ENCODE measurements at places on chromosomes 12 and 14. TPM values are rescaled to one million over a fixed set of nuclear protein-coding genes. Genes with fewer than 3 reads are reported as not detected.

GOLGA5 gene
- total RNA-seq: 63.0 TPM

FRMD6 gene
- total RNA-seq: 97.4 TPM

GRIP1 gene
- not detected for total RNA-seq

NRXN3 gene
- total RNA-seq: 4.5 TPM

BEST3 gene
- total RNA-seq: 0.21 TPM

INSM2 gene
- not detected for total RNA-seq

MUCL1 gene
- total RNA-seq: not detected

SCN8A gene
- total RNA-seq: 6.7 TPM

CISTR gene
- total RNA-seq: not detected

ACVRL1 gene
- 161 TPM for total RNA-seq

RASSF9 gene
- total RNA-seq: 6.4 TPM

SPTSSA gene
- total RNA-seq: 34.1 TPM
